ENCODE measurements at places on chromosomes 2 and 18. TPM values are rescaled to one million over a fixed set of nuclear protein-coding genes. Genes with fewer than 3 reads are reported as not detected.

RAB31 gene
- polyA plus RNA-seq, result 13.8 TPM

CHN1 gene
- 66.9 TPM for polyA plus RNA-seq

ACP1 gene
- 89.6 TPM for polyA plus RNA-seq

TNFRSF11A gene
- polyA plus RNA-seq, result 0.09 TPM

CYP27A1 gene
- polyA plus RNA-seq, result 4.5 TPM

ADAM23 gene
- 10.3 TPM for polyA plus RNA-seq

SLC25A12 gene
- 16.3 TPM for polyA plus RNA-seq

HNMT gene
- polyA plus RNA-seq, result 6.4 TPM

EFR3B gene
- polyA plus RNA-seq, result 0.36 TPM

DNA sequence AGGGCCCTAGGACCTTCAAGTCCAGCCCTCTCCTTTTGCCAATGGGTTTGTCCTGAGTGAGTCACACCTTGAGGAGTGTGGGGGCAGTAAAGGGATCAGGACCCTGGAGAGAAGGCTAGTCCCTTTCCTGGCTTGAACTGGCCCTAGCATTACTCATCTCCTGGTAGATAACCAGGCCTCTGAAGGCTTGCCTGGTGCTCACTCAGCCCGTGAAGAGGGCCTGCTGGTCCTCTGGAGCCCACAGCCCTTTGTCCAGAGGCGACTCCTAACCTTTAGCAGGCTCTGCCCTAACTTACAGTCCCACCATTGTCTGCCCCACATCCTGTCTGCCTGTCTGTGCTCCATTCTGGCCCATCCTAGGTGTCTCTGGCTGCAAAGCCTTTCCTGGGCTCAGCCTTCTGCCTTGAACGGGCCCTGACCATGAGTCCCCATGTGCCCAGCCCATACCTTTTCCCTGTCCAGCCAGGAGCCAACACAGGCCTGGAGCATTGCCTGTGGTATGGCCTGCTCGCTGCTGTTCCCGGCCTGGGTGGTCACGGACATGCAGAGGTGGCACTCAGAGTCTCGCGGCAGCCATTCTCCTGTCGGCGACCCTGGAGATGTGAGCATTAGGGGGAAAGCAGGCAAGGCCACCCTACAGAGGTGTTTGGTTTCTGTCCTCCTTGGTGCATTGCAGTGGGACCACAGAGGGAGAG is 5.0 kb downstream of the SFTPB start:
- DNase-seq, result peak; percentile 95

- DNase-seq, result no peak
These were observed 69.6 kb upstream of the GYPC start for GRCh38 chr2:126586317-126586716.

- DNase-seq, result no peak
These were observed 390.2 kb upstream of the SETBP1 start for GRCh38 chr18:44290366-44290977.

DNA sequence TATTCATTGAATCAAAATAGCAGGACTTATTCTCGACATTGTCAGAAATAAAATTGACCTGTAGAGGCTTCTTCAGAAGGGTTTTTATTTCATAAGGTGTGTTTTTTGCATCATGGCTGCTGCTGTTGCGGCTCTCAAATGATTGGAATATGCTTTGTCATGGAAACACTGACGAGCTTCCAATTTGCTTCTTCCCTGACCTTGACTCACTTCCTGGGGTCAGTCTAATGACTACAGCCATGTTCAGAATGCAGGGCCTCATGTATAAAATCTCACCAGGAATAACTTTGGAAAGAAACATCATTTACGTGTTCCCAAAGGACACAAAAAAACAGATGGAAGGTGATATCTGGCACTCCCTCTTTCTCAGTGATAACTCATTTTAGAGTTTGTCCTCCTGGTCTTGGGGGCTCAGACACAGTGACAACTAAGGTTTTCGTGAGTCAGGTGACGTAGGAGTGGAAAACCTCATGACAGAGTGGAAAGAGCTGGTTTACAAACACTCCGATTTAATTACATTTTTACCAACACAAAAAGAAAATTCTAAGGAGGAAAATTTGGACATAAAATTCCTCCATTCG is 467.0 kb upstream of the RAB12 start:
- peak; percentile 72 for DNase-seq

GRCh38 chr2:215110918-215111317 is 27.5 kb downstream of the ABCA12 start:
- DNase-seq, result no peak

DNA sequence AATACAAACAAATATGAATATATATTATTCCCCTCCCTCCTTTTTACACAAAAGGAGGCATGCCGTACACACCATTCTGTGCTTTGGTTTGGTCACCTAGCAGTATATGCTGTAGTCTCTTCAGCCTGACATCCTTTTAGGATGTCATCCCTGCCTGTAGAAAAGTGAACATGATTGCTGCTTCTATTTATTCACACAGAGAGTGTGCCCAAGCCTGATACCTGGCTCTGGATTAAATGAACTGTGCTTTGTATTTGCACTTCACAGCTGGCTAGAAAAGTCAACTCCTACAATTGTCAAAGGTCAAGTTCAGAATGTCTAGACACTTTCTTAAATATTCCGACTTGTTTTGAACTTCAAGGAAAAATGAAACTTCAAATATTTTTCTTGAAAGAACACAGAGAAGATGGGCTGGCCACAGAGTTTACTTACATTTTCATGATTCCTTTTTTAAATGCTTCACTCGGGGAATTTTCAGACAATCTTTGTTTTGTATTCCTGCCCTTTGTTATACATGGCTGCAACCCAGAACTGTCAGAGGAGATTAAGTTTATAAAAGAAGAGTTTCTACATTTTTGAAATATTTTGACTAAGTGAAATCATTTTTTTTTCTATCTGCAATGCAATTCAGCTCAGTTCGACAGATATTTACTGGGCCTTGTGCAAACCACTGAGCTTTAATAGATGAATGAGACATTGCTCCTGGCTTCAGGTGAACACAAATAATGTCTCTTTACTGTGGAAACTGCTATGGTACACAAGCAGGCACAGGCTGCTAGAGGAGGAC is 33.5 kb downstream of the DAPL1 start:
- DNase-seq, result peak; percentile 11

GRCh38 chr18:76993573-76993972 is 139.0 kb downstream of the MBP start:
- no peak for DNase-seq

GRCh38 chr2:26333293-26333692 is 12.7 kb upstream of the SELENOI start:
- DNase-seq, result no peak

All from IMR-90 (cell line).